ENCODE measurements at places on chromosomes 5 and 9.

- no peak for DNase-seq
These were observed 188.6 kb downstream of the NR3C1 start for GRCh38 chr5:143214890-143215289.

- DNase-seq: peak; percentile 90
These were observed 324.4 kb downstream of the ENC1 start for GRCh38 chr5:74316064-74316603.

- DNase-seq: no peak
These were observed 321.8 kb upstream of the ADCY2 start for GRCh38 chr5:7074176-7074575.

- DNase-seq: no peak
These were observed 143.2 kb downstream of the C9orf152 start for GRCh38 chr9:110064803-110065202.

DNA sequence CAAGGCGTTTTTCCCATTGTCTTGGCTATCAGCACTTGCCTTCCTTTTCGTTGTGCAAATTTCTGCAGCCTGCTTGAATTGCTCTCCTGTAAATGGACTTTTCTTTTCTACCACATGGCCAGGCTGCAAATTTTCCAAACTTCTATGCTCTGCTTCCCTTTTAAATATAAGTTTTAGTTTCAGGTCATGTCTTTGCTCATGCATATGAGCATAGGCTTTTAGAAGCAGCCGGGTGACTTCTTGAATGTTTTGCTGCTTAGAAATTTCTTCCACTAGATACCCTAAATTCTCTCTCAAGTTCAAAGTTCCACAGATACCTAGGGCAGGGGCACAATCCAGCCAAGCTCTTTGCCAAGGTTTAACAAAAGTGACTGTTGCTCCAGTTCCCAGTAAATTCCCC lies 22.4 kb upstream of the PTPDC1 start:
- DNase-seq: no peak

DNA sequence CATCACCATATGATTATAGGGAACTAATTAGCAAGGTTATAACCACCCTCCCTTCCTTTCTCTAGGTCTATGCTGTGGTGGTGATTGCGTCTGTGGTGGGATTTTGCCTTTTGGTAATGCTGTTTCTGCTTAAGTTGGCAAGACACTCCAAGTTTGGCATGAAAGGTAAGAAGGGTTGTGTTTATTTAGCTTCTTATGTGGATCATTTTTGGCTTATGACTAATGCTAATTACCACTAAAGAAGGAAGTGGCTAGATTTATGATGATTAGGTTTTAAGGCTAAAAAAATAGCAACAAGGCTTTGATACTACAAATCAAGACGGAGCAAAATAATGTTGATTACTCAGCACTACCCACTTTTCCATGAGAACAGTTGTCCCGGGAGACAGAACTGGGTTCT lies 82.4 kb downstream of the NTRK2 start:
- DNase-seq: no peak

- DNase-seq: no peak
These were observed 374.8 kb upstream of the KIF2A start for GRCh38 chr5:61931236-61931635.

Data from GM04504 (cell line).